ENCODE measurements at places on chromosomes 1 and 21.
A peak's percentile ranks its signal among the peaks of the same experiment; 100 is the strongest.

- DNase-seq = no peak
Measured at GRCh38 chr1:52056937-52057231, 789 bp downstream of the BTF3L4 start.

DNA sequence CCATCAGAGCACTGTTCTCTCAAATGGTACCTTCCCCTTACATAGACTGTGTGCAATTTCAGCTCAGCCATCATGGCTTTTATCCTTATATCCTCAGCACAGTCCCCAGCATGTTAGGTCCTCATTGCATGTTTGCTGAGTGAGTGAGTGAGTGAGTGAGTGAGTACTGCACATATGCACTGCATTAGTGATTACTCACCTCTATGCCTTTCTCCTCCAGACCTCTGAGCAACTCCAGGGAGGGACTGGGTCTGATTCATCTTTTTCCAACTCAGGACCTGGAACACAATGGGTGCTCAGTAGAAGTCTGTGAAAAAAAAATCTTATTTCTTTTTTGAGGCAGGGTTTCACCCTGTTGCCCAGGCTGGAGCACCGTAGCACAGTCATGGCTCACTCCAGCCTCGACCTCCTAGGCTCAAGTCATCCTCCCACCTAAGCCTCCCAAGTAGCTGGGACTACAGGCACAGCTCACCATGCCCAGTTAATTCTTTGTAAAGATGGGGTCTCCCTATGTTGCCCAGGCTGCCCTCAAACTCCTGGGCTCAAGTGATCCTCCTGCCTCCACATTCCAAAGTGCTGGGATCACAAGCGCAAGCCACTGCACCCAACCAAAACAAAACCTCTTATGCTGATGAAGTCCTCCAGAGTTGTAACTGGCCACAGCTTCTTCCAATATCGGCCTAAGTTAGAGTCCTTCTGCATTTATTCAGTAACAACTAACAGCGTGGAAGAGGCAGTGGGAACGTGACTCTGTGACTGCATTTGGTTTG is 23.7 kb downstream of the RNU5D-1 start:
- no peak for DNase-seq

DNA sequence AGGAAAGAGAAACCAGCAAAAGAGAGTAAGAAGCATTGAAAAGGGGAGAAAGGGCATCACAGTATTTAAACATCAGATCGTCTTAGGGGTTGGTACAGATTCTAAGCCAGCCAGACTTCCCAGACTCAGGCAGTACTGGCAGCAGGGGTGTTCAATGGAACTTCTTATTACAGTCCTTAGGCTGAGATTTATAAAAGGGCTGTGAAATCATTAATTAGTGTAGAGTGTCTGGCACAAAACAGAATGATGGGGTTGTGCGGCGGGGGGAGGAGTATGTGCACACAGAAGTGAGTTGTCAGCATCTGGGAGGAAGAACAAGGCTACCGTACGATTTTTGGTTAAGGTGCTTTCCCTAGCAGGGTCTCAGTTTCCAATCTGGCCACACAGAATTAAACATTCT is 38.2 kb downstream of the ARHGEF11 start:
- DNase-seq = no peak

GRCh38 chr1:57281324-57281723 is 142.5 kb downstream of the DAB1 start:
- no peak for DNase-seq

GRCh38 chr1:197843401-197843800 is 59.0 kb upstream of the C1orf53 start:
- DNase-seq = no peak

- no peak for DNase-seq
Measured at GRCh38 chr1:113676524-113676923, 82.8 kb downstream of the PHTF1 start.

DNA sequence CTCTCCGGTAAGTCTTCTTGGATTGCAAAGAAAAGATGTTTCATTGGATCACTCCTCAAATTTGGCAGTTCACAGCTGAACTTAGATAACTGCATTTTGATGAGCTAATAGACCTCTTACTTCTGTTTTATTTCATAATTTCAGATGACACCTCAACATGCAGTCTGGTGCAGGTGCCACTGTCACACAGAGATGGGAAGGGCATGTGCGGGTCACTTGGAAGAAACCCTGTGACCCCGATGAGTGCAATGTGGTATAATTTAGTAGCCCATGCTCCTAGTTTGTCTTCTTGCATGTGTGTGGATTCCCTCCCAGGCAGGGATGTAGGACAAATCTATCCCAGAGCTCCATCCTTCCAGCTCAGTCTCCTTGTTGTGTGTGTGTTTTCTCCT is 481 bp upstream of the SLAMF1 start:
- DNase-seq = no peak

DNA sequence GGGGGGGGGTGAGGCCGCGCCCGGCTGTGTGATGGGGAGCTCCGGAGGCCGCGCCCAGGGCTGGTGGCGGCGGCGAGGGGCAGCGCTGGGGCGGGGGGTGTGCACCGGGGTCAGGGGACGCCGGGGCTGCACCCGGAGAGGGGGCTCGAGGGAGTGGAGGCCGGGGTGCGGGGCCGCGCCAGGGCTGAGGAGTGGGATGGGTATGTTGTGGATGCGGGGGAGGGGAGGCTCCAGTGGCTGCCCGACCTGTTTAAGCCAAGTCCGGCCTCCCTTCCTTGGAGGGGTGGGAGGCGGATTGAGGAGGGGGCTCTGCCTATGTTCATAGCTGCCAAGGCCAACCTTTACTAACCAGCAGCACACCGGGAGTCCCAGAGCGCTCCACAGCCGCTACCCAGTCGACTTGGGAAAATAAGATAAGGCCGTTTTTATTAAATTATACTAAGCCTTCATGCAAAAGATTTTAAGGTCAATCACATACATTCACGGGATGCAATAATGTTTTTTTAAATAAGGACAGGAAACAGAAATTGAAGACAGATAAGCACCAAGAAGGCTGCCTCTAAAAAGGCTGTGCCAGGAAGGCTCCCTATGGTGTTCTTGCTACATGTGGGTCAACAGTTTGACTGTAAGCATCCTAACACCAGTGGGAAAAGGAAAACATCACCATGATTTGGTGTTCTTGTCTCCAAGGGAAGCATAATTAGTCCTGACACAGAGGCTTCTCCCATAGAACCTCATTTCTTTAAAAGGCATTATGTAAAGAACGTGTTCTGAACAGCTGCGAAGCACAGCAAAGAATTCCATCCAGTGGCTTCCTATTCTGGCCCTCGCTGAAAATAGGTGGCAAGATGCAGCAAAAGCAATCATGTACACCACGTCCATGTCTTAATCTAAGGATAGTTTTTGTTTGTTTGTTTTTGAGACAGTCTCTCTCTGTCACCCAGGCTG is 626 bp upstream of the HLCS start:
- DNase-seq = peak; percentile 65

- no peak for DNase-seq
Measured at GRCh38 chr1:164838786-164839185, 279.8 kb downstream of the PBX1 start.

DNA sequence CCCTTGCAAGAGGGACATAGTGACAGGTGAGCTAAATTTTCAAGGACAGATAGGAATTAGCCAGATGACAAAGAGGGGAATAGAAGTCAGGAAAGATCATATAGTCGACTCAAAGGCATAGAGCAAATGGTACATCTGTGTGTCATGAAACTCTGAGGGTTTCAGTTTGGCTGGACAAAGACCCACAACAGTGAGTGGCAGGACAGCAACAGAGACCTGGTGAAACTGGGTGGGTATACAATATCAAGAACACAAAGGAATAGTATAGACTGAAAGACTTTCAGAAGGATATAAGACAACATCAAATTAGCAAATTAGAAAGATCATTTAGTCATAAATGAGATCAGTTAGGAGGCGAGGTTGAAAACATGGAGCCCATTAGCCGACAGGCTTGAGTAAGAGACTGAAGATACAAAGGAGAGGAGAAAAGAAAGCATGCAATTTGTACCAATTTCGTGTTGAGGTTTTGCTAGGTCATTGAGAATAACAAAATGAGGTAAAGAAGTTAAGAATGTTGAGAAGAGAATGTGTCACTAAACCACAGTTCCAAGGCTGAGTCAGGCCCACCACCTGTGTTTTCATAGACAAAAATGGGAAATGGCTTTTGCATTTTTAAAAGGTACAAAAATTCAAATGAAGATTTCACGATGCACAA is 213.8 kb downstream of the HHIPL2 start:
- no peak for DNase-seq

- DNase-seq = no peak
Measured at GRCh38 chr1:230867101-230867902, 1.0 kb downstream of the C1orf198 start.

GRCh38 chr1:98429965-98430443 is 231.5 kb upstream of the SNX7 start:
- no peak for DNase-seq

- DNase-seq = no peak
Measured at GRCh38 chr21:42164818-42165217, 54.1 kb upstream of the ABCG1 start.

DNA sequence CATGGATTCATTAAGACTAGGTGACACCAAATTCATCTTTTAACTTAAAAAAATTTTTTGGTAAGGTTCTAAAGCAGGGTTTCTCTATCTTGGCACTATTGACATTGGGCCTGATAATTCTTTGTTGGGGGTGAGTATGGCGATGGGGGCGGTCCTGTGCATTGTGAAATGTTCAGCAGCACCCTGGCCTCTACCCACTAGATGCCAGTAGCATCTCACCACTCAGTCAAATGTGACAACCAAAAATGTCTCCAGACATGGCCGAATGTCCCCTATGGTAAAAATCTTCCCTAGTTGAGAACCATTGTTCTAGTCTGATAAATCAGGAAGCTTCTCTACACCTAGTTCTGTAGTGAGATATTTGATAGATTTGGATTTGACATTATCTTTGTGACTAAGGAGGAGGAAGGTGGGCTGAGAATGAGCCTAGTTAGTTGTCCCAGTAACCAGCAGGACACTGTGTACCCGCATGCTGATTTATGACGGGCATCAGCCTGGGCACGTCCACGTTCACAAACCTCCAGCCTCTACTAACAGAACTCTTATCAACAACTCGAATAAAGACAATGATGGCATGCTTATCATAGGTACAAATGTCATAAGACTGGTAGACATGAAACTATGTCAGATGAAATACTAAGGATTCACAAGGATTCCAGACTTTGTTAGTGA is 104.6 kb downstream of the KCND3 start:
- no peak for DNase-seq

DNA sequence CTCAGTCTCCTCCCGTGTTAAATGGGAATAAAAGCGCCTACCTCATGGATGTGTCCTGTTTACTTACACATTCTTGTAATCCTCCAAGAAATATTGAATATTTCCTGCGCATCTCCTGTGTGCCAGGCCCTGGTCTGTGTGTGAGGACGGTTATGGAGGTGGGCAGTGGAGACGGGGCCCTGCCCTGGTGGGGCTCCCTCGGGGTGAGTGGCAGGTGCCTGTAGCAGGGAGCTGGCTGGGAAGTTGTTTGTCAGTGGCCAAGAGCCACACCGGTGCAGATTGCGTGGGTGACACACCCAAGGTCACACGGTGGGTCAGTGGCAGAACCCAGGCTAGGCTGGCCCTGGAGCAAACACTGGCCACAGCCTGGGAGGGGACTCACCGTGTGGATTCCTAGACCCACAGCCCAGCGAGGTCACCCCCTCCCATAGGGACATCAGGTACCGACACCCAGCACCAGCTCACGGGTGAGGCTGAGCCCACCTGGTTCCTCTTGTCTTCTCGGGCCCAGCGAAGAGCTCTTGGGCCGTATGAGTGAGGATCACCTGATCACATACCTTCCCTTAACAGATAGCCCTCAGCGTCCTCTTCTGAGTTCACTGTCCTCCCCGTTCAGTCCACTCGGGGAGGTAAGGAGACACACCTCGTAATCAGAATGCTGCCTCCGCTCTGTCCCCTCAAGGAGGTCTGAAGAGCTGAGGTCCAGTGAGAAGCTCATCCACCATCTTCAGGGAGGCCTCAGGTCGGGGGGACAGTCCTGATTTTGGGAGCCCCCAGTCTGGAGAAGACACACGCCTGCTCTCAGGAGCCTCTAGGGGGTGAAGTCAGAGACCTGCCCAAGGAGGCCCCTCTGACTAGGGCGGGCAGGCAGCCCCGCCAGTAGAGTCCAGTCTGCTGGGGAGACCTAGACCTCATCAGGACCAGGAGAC is 349.6 kb downstream of the MATN1 start:
- no peak for DNase-seq

GRCh38 chr1:1433804-1434130 is 1.7 kb upstream of the VWA1 start:
- DNase-seq = no peak
